Activated T-cell treated with anti-CD3 and anti-CD28 coated beads, Interleukin-2, amount 50 U/mL, for 24 hours (primary cell): ENCODE measurements at places on chromosomes 2 and 18.

DNA sequence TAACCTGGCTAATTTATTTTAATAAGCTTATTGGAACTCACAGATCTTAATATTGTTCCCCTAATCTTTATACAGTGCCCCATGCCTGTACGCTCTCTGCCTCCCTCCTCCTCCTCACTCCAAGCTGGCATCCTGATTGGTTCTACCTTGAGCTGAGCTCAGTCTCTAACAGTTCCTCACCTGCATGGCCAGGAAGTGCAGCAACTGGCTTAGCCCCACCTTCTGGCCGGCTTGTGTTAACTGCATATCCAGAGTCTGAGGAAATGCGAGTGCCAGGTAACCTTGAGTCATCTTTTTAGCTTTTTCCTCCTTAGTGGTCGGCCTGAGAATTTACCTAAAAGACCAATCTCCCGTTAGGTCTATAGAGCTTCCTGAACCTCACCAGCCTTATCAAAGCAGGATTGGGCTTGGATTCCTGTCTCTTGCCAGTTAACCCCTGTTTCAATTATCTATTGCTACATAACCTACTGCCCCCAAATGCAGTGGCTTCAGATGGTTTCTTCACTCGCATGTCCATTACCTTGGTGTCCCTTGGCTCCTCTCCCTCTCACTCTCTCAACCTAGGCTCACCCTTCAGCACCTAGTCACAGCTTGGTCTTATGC lies 89.5 kb upstream of the STK39 start:
- peak; percentile 58 for DNase-seq

GRCh38 chr2:190822043-190822442 lies 58.6 kb upstream of the GLS start:
- no peak for DNase-seq

GRCh38 chr2:199228887-199229819 lies 228.6 kb downstream of the SATB2 start:
- DNase-seq: no peak

GRCh38 chr2:4656326-4656725 lies 953.0 kb downstream of the DCDC2C start:
- DNase-seq: no peak

GRCh38 chr2:227889336-227889735 lies 17.9 kb downstream of the DAW1 start:
- no peak for DNase-seq

DNA sequence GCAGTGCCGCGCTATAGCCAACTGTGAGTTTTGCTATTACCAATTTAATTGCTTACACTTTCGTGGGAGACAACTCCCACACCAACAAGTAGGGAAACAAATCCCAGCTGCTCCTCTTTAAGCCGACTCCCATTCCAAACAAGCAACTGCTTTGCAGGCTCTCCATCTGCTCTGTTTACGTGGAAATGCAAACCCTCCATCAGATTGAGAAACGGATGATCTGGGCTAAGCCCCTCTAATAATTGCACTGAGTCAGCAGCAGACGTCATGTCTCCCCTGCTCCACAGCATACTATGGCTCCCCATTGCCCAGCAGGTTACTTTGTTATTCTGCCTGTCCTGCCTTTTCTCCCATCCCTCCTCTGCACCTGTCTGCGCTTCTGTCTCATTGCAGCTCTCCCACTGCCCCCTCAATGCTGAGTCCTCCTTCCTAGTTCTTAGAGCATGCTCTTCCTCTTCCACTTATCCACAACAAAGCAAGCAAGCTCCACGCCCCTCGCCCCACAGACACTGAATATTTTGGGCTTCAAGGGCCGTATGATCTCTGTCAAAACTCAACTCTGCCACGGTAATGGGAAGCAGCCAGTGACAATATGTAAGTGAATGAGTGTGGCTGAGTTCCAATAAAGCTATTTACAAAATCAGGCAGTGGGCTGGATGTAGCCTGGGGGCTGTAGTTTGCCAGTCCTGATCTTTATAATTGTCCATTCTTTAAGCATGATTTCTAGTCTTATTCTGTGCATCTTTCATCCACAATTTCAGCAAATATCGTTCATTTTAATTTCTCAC lies 39.5 kb upstream of the ARL4C start:
- no peak for DNase-seq

GRCh38 chr2:69221512-69221911 lies 165.5 kb downstream of the GFPT1 start:
- DNase-seq: no peak

DNA sequence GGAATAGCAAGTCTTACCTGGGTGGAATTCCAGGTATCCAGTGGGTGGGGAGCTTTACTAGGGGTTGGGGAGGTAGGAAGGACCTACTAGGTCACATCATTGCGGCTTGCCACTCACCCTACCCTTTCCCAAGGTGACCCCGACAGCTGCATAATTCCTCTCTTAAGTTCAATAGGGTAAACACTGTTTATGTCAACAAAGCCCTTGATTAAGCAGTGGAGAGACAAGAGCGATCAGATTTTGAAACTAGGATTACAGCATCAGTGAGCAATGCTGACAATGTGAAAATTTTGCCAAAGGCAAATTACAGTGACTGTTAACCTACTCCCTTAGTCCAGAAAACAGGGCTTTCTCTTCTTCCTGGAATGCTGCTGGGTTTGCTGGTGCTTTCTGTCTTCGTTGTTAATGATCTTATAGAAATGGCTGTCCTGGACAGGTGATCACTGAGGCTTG lies 14.5 kb downstream of the SLC19A3 start:
- no peak for DNase-seq

- DNase-seq: peak; percentile 94
Measured at GRCh38 chr2:231604685-231605606, 12.3 kb downstream of the TEX44 start.

DNA sequence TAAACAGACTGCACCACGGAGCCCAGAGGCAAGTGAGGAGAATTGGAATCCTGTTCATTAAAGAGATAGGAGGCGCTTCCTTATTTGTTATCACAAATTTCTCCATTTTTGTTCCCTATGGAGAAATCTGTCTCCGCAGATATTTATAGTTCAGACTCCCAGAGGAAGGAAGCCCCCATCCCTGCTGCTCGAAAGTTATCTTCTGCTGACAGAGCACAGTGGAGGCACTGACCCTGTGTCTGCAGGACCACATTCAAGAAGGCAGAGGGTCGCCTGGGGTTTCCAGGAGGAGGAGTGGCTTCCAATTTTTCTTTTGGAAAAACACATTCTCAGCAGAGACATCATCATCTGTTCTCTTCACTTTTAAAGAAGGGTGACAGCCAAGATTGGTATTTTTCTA lies 73.0 kb upstream of the GPR45 start:
- no peak for DNase-seq

DNA sequence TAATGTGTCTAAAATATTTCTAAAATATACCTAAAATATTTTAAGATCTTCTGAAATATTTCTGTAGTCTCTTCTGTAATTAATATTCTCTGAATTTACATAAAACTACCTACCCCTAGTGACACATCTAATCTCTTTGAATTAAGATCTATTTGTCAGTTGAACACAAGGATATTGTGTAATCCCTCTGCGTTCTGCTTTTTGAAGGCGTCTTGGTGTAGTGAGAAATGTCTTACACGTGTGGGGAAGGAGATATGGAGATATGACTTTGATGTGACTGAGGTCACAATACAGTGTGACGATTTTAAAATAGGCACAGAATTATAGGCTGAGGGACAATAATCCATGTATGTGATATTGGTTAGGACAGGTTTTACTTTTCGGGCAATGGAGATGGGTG lies 79.8 kb downstream of the DOK6 start:
- DNase-seq: no peak

GRCh38 chr2:193695367-193695766 lies 1500.6 kb upstream of the TMEFF2 start:
- no peak for DNase-seq

DNA sequence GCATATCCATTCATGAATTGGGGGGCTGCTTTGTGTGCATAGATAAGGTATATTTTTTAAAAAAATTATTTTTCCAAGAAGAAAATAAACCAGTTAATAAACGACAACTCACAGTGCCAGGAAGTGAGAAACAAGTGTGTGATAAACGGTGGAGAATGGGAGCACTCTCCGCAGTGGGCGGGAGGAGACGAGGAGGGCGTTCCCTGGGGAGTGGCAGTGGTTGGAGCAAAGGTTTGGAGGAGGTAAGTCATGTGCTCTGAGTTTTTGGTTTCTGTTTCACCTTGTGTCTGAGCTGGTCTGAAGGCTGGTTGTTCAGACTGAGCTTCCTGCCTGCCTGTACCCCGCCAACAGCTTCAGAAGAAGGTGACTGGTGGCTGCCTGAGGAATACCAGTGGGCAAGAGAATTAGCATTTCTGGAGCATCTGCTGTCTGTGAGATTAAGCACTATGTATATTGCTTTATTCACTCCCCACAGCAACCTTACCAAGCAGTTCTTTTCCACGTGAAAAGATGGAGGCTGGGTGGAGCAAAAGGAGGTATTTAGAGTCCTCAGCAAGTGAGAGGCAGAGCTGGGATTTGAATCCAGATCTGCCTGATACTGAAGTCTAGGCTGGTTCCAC lies 27.0 kb upstream of the CASP8 start:
- DNase-seq: peak; percentile 87

DNA sequence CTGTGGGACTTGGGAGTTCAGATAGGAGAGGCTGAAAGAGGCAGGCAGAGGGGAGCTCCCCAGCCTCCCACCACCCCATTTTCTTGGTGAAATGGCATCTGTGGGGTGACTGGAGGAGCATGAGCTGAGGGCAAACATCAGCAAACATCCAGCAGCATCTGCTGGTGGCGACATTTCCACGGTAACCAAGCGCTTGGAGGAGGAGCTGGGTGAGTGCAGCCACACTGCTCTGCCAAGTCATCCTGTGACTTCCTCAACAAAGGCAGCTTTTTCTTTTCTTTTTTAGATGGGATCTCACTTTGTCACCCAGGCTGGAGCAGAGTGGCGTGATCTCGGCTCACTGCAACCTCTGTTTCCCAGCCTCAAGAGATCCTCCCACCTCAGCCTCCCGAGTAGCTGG lies 5.6 kb downstream of the TXNL4A start:
- no peak for DNase-seq

GRCh38 chr2:85893428-85894258 lies 4.9 kb upstream of the ST3GAL5 start:
- DNase-seq: no peak

GRCh38 chr18:29071869-29072268 lies 894.9 kb upstream of the CDH2 start:
- DNase-seq: no peak

GRCh38 chr2:24421668-24422067 lies 61.3 kb upstream of the ITSN2 start:
- peak; percentile 67 for DNase-seq

DNA sequence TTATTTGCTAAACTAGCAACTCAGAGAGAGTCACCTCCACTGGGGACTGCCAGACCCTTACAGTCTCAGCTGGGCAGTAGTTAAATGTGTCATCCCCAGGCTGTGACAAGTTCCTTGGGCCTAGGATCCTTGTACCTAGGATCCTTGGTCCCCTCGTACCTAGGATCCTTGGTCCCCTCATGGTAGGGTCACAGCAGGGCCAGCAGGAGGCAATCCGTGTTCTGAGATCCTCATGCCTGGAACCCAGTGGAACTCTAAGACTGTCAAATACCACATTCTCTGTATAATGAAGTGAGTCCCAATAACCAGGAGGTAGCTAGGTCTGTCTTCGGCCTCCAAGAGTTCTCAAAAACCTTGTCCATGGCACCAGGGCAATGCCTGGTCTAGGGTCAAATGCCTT lies 60.8 kb downstream of the LYPD6B start:
- DNase-seq: no peak

- no peak for DNase-seq
Measured at GRCh38 chr2:234985608-234986245, 33.9 kb downstream of the SH3BP4 start.

DNA sequence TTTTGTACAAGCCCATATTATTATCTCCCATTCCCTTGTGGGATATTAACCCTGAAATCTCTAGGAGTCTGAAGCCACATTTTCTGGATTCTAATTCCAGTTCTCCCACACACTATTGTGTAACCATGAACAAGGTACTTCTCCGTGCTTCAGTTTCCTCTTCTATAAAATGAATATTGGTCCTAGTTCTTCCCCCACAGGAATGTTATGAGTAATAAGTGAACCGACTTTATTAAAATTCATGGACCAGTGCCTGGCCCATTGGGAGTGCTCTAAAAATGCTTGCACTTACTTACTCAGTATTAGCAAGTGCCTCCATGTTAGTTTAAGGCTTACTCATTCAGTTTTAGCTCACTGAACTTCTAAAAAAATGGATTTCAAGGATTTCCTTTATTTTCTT lies 1.4 kb upstream of the ACMSD start:
- no peak for DNase-seq
